ENCODE measurements at places on chromosomes 6 and 20. TPM values are rescaled to one million over a fixed set of nuclear protein-coding genes. Genes with fewer than 3 reads are reported as not detected.

The BCAS1 gene
- total RNA-seq = not detected

The FAM110A gene
- 3.5 TPM for total RNA-seq

The SLC32A1 gene
- not detected for total RNA-seq

The SLC35D3 gene
- not detected for total RNA-seq

The MLIP gene
- total RNA-seq = 18.7 TPM

The CCN6 gene
- not detected for total RNA-seq

The UNC5CL gene
- total RNA-seq = not detected
